ENCODE measurements at places on chromosomes 16 and 17.

DNA sequence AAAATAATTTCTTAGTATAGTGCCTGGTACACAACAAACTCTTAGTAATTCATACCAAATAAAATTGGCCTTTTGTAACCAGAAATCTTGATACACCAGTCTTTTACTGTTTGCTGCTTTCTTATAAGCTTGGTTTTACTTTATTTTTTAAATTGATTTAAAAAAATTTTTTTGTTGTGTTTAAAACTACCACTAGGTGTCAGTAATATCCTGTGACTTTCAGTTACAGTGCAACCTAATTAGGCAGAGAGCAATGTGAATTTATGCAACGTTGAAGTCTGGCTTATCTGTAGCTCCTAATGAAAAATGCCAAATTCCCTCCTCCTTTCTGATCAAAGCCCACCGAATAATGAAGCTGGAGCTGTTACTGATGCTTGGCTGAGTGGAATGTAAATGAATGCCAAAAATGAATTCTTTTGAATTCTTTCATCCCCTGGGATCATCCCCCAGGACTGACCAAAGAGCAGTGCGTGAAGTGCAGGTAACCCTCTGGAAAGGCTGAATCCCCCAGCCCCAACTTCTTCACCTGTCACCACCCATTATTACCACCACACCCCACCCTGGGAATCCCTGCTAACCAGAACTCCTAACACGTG lies 3.8 kb downstream of the ERCC4 start:
- peak; percentile 9 for DNase-seq

DNA sequence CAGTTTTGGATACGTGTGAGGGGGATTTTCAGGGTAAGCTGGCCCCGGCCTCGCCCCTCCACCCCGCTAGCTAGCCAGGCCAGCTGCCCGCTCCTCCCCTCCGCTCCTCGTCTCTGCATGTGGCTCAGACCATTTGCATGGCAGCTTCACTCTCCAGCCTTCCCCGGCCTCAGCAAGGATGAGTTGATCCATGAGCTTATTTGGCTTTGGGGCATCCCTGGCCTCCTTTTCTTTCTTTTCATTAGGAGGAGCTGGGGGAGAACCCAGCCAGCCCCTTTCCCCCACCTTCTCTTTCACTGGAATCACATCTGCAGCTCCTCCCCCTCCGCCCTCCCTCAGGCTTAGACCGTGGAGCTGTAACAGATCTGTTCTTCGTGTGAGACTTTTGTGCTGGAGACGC lies 30.7 kb downstream of the ELAC2 start:
- no peak for DNase-seq

GRCh38 chr17:5509482-5509881 lies 23.1 kb downstream of the MIS12 start:
- DNase-seq = no peak

DNA sequence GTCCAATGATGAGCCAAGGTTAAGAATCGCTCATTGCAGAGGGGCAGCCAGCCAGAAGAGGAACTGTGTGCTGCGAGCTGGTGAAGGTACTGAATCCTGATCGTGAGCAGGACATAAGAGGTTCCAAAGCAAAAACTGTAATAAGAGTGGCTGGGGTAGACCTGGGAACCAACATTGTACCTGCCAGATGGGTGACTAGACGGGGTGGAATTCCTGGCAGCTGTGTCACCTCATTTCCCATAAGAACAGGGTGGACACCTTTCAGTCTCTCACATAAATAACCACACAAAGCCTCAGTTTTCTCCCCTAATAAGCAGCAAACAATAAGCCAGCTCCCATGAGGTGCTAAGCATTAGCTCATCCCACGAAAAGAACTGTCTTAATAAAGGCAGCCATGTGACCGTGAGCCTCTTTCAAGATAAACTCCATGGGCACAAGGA lies 290.3 kb downstream of the SOX9 start:
- DNase-seq = no peak

DNA sequence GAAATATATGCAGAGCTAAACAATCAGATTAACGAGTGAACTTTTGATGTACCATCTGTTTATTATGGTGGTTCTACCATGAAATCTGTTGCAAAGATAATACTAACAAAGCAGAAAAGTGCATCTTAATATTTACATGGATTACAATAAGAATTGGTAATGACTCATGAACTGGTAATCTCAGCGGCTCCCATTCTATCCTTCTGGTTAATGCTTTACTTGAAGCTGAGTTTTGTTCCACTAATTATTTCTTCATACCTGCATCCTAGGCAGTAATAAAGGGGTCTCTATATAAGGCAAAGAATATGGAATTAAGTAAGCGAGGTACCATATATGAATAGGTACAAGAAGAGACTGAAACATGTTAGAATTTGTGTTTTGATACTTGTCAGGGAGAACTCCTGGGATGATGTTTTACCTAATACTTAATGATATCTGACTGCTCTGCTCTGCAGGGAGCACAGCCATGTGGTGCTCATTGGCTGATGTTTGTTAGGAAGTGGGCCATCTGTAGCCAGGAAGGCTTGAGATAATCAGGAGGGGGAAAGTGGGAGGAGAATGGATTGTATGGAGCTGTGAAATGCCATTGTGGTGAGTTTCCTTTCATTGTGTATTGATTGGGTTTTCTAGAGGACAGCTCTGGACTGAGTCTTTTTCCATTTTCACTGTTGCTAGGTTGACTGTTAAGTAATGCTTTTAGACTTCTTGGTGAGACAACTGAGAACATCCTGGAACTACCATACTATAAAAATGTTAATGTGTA lies 52.6 kb downstream of the MAP2K6 start:
- peak; percentile 42 for DNase-seq

DNA sequence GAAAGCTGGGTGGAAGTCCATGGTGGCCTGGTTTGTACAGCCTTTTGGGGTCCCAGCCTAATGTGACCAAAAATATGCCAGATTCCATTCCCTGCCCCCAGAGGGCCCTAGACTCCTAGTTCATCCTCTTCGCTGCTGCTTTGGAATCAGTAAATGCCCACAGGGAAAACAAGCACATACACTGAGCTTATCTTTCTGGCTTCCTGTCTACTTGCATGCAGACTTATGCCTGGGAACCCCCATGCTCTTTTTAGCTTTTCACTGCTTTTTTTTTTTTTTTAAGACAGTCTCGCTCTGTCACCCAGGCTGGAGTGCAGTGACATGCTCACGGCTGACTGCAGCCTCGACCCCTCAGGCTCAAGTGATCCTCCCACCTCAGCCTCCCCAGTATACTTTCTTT lies 6.2 kb upstream of the CD300LG start:
- no peak for DNase-seq

DNA sequence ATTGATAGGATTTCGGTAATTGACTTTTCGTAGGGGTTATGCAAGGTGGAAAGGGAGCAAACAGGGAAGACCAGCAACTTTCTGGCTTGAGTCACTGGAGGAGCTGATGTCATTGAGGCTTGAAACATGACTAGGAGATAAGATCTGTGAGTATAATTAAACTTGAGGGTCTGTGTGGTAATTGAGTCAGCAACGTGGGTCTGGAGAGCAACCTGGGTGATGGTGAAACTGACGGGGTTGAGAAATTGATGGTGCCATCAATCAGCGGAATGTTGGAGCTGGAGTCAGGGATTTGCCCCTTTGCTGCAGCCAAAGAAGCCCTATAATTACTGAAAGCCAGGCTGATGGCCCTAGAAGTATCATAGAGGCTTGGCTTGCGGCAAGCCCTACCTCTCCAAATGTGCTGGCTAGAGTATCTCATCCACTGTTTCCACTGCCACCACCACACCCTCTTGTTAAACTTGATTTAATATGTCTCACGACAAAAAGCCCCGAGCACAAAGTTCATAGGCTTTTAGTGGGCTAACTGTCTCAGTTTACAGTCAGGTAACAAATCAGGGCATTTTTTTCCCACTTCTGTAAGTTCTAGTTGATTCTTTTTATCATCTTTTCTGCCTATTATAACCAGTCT lies 186.9 kb upstream of the ELAC2 start:
- DNase-seq = no peak

DNA sequence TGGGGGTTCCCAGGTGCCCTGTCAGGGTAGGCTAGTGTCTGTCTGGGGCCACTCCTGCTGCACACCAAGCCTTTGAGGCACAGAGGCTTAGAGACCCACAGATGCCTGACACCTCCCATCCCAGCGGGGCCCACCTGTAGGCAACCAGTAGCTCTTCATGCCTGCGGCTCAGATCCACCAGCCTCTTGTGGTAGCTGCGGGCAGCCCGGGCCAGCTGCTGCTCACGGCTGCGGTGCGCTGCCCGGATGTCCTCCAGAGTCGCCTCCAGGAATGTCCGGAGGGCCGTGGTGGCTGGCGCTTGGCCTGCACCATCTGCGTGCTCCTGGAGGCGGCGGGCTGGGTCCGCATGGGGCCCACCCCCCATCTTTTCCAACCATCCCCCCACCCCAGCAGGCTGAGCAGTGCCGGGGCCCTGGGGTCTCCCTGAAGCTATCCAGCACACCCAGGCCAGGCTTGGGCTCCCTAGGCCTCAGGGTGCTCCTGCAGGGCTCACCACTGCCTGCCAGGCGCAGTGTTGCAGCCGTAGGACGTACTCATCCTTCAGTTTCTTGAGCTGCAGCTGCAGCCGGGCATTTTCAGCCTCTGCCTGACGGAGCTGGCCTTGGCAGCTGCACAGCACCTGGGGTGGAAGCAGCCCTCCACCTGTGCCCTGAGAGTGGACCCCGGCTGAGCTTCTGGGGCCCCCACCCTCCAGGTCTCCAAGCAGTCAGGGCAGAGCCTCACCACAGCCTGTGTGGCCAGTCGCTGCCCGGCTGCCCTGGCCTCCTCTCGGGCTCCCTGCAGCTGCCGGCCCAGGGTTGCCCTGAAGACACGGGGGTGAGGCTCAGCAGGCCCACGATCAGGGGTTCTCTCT lies 1.8 kb downstream of the CCDC78 start:
- DNase-seq = no peak

GRCh38 chr16:72434159-72434558 lies 262.2 kb upstream of the PMFBP1 start:
- DNase-seq = no peak

DNA sequence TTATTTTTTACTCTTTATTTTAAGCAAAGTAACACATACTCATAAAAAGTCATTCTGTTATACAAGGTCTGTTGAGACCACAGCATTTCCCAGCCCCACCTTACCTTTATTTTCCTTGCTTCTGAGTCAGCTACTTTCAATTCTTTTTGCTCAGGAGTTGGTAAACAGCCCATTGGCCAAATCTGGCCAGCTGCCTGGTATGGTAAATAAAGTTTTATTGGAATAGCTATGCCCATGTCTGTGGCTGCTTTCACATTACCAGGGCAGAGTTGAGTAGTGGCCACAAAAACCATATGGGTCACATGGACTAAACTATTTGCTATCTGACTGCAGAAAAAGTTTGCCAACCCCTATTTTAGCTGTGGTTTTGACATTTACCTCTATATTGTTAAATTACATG lies 3.4 kb upstream of the NSRP1 start:
- no peak for DNase-seq

DNA sequence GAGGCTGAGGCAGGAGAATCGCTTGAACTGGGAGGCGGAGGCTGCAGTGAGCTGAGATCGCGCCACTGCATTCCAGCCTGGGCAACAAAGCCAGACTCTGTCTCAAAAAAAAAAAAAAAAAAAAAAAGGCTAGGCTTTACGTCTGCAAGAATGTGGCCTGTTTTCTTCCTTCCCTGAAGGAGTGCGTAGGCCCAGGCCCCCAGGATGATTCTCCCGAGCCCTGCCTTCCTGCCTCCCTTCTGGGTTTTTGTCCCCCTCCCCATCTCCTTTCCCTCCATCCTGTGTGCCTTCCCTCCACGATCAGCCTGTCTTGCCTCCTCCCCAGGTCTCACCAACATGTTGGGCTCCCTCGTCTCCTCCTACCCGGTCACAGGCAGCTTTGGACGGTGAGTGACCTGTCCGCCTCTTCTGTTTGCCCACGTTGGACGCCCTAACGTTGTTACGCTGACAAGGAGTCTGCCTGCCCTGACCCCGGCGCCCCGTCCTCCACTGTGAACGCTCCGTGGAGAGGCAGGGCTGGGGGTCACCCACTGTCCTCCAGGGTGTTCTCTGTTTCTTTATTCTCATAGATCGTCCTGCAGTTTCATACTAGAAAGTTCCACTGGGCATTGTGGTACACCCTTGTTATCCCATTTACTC lies 15.7 kb upstream of the RNF213 start:
- DNase-seq = no peak

DNA sequence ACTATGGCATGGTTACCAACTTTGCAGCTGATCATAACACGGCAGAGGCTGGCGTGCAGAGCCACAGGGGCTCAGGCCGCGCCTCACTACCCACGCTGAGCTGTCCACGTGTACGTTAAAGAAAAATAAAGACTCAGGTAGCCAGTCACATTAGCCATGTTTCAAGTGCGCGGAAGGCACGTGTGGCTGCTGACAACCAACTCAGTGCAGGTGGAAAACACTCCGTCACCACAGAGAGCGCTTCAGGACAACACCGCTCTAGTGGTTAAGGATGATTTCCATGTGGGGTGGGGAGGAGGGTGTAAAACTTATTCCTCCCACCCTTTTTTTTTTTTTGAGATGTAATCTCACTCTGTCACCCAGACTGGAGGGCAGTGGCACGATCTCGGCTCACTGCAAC lies 33.8 kb downstream of the ZCCHC14 start:
- DNase-seq = no peak

GRCh38 chr16:58832386-58832895 lies 98.3 kb upstream of the GOT2 start:
- no peak for DNase-seq

All from non-pigmented ciliary epithelial cell (primary cell).